ENCODE measurements at places on chromosomes 1 and 21.

DNA sequence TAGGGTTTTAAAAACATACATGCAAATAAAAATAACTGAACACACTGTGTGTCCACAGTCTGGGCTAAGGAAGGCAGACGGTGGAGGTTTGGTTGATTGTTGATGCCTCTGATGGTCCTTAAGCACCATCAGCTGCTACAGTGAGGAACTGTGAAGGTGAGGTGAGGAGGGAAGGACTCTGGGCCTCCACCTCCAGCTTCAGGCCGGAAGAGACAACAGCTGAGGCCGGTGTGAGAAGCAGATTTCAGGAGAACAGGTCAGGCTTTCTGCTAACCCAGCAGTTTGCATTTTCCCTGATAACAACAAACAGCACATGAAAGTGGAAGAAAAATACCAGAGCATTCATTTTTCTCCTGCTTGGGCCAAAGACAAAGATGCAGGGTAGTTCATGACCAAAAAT, 189.9 kb upstream of the AJAP1 start:
- no peak for DNase-seq

DNA sequence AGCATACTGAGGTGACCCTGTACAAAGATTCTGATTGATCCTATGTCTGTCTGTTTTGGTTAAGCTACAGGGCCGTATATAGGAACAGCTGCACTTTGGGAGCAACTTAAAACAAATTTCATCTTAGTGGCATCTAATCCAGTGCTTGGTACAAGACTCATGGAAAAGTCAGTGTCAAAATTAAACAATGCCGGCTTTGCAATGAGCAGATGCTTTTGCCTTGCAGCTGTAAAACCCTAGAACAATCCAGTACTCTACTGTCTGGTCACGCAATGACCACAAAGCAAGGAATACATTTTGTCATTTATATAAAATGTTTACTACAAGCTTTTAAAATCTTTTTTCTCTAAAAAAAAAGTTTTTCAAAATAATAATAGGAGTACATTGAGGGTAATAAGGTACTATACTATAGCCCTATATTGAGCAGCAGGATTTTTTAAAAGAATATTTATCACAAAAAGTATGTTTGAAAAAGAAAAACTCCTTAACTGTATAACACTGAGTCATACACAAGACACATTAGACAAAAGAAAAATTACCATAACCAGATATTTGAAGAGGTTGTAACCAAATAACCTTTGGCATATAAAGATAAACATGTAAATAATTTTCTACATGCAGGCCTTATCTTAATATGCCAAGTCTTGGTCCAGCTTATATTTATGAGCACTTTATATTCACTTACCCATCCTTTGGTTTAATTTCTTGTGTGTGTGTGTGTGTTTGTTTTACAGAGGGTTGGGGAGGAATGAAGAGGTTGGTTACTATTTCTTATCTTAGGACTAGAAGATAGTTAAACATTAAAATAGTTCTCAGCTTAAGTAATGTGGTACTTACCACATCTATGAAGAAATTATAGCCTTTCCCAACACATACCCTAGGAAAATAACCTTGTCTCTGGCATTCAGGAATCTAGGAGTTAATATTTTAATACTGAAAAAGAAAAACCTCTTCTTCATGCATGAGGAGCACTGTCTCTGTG, 262.3 kb downstream of the FAF1 start:
- no peak for DNase-seq

DNA sequence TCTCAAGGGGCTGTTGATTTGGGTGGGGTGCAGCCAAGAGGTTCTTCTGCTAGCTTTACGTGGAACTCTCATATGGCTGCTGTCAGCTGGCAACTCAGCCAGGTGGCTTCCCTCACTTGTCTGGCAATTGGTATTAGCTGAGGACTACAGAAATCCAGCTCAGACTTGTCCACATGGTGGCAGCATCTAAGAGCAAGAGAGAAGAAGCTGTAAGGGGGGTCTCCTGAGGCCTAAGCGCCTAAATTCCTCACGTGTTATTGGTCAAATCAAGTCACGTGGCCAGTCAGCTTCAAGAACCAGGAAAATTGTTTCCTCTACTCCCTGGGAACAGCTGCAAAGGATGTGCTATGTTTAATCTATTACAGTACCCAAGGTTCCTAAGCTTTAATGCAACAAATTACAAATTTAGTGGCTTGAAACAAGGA, 4.2 kb upstream of the DYRK3 start:
- DNase-seq, result peak; percentile 92

DNA sequence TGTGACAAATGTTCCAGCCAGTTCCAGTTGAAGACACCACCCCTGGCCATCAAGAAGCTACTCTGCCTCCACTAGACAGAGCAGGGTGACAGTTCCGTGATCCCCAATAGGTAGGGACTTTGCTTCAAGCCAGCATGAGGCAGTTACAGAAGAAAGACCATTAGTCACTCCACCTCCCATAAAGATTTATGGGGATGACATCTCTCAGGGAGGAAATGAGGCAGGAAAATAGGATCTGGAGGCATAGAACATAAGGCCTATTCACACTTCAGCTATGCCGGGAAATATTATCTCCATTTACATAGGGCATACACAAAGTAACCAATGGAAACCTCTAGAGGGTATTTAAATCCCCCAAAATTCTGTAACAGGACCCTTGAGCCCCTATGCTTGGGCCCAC, 3.5 kb upstream of the GBP7 start:
- no peak for DNase-seq

DNA sequence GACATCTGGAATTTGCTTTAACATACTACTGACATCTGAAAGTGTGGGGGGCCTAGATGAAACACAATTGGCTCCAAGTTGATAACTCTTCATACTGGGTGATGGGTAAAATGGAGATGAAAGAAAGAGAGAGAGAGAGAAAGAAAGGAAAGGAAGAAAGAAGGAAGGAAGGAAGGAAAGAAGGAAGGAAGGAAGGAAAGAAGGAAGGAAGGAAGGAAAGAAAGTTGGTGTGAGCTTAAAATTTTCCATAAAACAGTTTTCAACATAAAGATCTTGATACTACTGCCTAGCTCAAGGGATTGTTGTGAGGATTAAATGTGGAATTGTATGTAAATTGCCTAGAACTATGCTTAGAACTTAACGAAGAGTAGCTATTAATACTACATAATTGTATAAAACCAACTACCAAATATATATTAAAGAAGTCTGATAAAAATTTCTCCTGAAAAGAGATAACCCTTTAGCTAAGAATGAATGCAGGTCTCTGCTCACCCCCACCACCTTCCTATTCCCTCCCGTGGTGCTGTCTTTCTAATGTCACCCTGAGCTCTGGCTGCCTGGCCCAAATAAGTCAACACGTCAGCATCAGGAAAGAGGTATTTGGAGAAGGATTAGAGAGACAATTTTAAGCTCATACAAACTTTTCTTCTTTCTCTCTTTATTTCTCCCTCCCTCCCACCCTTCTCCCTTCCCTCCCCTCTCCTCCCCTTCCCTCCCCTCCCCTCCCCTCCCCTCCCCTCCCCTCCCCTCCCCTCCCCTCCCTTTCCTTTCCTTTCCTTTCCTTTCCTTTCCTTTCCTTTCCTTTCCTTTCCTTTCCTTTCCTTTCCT, 89.3 kb upstream of the SGIP1 start:
- no peak for DNase-seq

GRCh38 chr1:159826441-159827101, at the start of gene SLAMF8:
Gene SLAMF8, plus strand, starts transcription at chr1:159826873. Its CDS starts 26 bp downstream, at chr1:159826899.
- DNase-seq, result no peak

DNA sequence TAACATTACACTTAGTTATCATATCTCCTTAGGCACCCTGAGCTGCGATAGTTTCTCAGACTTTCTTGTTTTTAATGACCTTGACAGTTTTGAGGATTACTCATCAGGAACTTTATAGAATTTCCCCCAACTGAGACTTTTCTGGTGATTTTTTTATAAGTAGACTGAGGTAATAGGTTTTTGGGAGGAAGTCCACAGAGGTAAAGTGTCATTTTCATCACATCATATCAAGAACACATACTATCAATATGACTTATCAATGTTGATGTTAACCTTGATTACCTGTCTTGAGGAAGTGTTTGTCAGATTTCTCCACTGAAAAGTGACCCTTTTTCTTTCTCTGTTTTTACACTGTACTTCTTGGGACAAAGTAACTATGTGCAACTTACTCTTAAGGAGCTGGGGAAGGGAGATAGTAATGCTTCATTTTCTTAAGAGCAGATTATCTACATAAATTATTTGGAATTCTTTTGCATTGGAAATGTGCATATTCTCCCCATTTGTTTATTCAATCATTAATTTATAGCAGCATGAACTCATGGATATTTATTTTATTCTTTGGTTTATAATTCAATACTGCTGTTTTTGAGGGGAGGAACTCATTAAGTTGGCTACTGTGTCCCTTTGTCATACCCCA, 72.8 kb upstream of the HSD17B7 start:
- no peak for DNase-seq

GRCh38 chr1:205977402-205978014, 25.7 kb downstream of the RAB7B start:
- DNase-seq, result peak; percentile 32

- no peak for DNase-seq
Measured at GRCh38 chr1:30783256-30783915, 25.8 kb upstream of the LAPTM5 start.

- DNase-seq, result no peak
Measured at GRCh38 chr1:63973005-63973419, 199.2 kb downstream of the ROR1 start.

GRCh38 chr1:37438037-37438868, 36.1 kb upstream of the ZC3H12A start:
- DNase-seq, result no peak

GRCh38 chr1:36080236-36080635, 3.7 kb upstream of the TEKT2 start:
- no peak for DNase-seq

- DNase-seq, result no peak
Measured at GRCh38 chr1:215114154-215114933, 31.8 kb downstream of the KCNK2 start.

- peak; percentile 5 for DNase-seq
Measured at GRCh38 chr21:20261364-20261763, 736.8 kb upstream of the NCAM2 start.

GRCh38 chr1:31620631-31621497, 3.4 kb downstream of the HCRTR1 start:
- no peak for DNase-seq

DNA sequence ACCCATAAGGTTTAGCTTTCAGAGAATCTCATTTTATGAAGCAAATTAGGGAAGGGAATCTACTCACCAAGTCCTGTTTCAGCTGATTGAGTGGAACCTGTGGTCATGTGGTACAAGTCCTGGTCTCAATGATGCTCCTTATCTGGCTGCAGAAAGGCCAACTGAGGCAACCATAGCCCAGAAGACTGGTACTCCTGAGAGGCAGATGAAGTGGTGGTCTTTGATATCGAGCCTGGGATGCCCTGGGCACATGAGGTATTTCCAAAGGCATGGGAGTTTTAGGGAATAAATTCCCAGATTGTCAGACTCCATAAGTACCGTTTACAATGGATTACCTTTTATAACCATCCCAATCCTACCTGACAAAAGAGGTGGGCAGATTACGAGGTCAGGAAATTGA, 3.3 kb downstream of the MX1 start:
- no peak for DNase-seq

DNA sequence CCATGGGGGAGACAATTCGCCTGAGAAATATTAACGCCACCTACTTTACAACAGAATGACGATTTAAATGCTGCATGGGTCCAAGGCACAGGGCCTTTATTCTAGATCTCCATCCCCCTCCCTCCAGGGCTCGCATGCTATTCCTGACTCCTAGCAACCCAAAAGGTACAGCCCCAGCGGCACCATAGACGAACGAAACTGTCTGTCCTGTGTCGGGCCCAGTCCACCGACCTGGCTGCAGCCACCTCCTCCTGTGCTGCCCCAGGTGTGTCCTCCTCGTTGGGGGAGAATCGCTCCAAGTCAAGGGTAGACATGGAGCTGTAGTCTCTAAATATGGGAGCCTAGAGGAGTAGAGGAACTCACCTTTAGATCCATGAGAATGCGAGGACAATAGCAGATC, 196.5 kb downstream of the TOMM20 start:
- DNase-seq, result no peak

- no peak for DNase-seq
Measured at GRCh38 chr1:157478030-157478429, 74.3 kb downstream of the FCRL5 start.

- DNase-seq, result no peak
Measured at GRCh38 chr1:32990887-32991286, 26.3 kb upstream of the RNF19B start.

- DNase-seq, result no peak
Measured at GRCh38 chr1:178969226-178969987, 56.3 kb upstream of the FAM20B start.

DNA sequence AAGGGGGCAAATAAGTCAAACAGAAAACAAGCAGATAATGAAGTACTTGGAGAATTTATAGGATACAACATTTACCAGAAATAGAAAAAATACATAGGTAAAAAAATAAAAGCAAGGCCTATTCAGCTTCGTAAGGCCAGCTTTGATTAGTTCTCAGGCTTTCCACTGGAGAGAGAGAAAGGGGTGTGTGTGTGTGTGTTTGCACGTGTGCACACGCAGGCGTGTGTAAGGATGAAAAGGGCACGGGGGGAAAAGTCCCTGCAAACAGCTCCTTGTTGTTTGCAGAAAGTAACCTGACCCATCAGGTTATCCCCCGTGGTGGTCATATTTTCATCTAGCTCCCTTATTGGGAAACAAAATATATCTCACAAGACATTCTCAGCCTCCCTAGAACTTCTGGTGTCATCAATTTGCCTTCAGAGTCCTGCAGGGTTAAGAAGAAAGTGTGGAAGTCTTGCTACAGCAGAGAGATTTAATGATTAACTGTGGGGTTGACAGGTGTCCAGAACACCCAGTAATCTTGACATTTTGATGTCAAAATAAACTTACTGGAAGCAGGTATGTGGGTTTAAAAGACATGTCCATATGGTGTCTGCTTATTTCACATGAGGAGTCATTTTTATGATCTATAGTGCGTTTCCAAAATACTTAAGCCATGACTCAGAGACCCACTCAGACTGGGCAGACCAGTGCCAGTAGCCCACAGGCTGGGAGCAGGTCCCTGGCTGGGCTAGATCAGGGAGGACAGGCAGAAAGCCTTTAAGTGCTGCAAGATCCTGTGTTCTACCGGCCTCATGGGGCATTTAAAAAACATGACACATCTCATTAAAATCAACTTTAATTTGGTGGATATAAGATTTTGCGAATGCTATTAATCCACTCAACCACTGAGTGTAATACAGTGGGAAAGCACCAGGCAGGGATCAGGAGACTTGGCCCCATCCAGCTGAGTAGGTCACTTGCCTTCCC, 487.6 kb upstream of the CAMK1G start:
- peak; percentile 90 for DNase-seq

GRCh38 chr1:42886800-42887199, 40.4 kb downstream of the ZNF691 start:
- DNase-seq, result no peak

DNA sequence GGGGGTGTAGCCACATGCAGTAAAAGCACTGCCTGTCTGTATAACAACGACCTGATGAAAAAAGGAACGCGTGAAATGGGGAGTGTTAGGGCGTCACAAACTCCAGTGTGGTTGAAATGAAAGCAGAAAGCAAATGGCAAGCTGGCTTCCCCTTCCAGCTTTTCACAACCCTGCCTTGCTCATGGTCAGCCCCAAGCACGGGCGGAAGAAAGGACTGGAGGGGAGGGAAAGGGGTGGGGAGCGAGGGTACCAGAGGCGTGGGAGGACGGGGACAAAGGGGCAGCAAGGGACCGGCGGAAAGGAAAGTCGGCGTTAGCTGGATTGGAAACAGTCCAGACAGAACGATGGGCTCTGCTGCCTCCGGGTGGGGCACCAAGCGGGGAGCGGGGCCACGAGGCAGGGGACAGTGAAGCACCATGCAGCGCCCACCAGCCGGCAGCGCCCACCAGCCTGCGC, 9.6 kb downstream of the VPS26C start:
- no peak for DNase-seq
